ENCODE measurements at places on chromosomes 1 and 21.

DNA sequence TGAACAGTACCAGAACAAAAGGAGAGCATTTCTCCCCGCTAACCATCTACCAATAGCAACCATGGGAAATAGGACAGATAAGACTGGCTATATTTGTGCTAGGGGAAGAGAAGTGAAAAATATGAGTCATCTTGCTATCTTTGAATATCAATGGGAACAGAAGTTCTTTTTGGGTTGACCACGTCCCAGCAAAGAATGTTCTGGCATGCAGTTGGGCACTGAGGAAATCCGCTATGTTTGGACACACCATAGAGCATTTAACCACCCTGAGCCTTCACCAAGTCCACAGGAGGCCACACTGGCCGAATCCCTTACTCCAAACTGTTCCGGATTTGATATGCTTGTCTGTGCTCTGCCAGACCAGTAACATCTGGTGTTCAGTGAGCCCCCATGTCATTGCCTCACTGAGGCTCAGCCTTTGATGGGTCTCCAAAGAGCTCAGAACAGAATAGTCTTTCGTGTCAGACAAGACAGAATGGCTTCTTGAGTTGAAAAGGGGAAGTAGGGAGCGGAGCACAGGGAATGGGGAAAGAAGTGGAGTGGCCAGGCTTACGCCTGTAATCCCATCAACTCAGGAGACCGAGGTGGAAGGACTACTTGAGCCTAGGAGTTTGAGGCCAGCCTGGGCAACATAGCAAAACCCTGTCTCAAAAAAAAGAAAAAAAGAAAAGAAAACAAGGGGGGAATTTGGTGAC lies 81.4 kb downstream of the SMYD2 start:
- DNase-seq: no peak

- peak; percentile 77 for DNase-seq
These were observed 26.8 kb upstream of the ZNF697 start for GRCh38 chr1:119674835-119675289.

DNA sequence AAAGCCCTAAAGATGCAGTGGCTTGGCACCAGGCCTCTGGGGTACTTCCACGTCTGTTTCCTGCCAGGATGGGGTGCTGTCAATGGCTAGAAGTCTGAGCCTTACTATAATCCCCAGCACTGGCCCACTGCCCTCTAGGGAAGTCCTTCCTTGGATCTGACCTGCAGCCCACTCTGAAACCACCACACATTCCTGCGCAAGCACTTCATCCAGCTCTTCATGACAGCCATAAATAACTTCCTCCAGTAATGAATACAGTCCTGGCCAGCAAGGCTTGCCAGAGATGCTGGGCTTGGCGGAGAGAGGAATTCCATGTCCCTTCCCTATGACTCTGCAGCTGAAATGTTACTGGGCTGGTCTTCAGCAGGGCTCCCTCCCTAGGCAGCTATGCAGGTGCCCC lies 32.6 kb downstream of the ALPL start:
- DNase-seq: peak; percentile 40

DNA sequence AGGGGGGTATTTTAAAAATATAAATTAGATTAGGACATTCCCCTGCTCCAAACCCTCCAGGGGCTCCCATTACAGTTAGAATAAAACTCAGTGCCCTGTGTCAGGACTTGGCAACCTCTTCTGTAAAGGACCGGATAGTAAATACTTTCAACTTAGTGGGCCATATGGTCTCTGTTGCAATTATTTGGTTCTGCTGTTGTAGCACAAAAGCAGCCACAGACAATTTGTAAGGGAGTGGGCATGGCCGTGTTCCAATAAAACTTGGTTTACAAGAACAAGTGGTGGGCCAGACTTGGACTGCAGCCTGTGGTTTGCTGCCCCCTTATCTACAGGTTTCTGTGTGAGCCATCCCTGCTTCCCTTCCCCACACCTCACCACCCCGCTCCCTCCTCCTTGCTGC lies 92.0 kb downstream of the ACTL8 start:
- no peak for DNase-seq

GRCh38 chr1:102897557-102897956 lies 210.8 kb downstream of the COL11A1 start:
- DNase-seq: peak; percentile 69

DNA sequence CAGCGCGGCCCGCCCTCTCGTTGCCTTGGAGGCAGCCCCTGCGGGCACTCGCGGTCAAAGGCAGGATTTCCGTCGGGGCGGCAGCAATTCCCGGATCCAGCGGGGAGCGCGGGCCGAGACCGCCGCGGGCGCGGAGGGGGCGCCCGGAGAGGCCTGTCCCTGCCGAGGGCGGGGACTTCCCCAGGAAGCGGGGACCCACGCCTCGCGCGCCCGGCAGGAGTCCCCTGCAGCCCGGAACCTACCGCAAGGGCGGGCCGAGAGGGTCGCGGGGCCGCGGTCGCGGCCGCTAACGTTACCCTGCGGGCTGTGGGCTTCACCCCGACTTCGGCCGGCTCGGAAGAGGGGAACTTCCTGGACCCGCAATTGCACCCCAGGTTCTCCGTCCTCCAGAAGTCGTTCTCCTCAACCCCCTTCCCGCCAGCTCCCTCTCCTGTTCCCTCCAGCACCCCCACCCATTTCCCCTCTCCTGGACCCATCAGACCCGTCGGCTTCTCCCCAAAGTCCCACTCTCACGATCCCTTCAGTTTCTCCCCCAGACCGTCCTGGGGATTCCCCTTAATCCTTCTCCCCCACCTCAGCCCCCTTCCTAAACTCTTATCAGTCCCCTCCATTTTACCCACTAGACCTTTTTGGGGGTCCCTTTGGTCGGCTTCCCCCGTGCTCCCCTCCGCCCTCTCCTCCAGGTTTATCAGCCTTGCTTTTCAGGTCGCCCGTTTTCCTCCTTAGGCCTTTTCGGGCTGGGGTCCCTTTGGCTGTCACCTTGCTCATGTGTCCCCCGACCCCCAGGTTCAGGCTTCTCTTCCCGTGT lies 604 bp downstream of the FGR start:
- DNase-seq: no peak

DNA sequence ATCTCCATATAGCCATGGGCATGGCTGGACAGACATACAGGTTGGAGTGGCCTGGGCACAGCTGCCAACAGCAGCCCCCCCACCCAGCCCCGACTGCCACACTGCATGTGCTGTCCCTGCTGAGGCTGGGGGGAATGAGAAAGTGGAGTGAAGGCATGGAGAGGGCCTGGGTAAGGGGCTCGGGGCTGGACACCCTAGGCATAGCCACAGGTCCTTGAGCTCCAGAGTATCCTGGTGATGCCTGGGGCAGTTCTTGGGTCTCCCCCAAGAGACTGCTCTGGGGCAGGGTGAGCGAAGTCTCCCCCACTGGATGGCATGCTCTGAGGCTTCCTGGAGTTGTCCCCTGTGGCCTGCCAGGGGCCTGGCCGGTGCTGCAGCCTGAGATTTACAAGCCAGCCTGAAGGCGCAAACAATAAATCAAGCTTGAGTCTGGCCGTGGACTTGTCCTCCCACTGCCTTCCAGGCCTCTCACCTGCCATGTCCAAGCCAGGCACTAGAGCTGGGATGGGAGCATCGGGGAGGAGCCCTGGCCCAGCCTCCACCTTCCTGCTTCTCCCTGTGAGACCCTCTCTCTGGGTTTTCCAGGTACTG lies 53.6 kb downstream of the FOXO6 start:
- no peak for DNase-seq

DNA sequence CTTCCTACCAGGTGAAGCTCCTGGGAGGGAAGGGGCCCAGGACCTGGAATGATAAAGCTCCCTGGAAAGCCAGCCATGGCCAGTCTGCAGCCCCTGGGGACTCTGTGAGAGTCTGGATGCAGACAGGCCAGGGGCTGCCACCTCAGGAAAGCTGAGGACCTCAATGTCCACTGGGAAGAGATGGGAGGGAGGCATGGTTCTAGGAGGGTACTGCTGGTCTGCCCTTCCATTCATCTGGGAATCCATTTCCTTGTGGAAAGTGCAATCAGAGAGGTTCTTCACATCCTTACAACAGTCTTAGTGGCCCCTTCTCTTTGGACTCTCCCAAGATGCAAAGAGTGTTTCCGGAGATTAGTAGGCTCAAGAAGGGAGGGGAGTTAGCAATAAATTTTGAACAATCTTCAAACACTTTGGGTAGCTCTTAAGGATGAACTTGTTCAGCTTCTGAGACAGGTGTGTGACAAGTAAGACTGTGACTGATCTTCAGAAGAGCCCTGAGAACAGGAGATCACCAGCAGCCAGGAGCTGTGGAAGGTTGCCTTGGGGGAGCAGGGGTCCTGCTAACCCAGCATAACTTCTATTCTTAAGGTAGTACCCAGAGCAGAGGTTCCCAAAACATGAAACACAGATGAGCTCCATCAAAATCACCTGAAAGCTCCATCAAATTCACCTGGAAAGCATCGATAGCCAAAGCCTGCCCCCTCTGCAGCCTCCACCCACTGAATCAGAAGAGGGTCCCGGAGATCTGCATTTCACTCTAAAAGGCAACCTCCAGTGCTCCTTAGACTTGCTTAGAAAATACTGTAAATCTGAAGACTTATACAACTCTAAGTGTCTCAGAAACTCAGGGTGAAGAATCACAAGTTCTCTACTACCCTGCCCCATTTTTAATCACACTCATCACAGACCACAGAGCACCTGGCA lies 616 bp upstream of the LAX1 start:
- no peak for DNase-seq
